ENCODE measurements at places on chromosomes 5 and 9. TPM values are rescaled to one million over a fixed set of nuclear protein-coding genes. Genes with fewer than 3 reads are reported as not detected.

Gene LCN12
- 0.20 TPM for total RNA-seq

Gene LCN1
- total RNA-seq: 0.20 TPM

Gene FAM13B
- 18.5 TPM for total RNA-seq

Gene GMCL2
- total RNA-seq: not detected

Gene FBP1
- total RNA-seq: not detected

Gene SLC6A19
- not detected for total RNA-seq

Gene PDCD1LG2
- total RNA-seq: 22.8 TPM

Gene IRX2
- 0.69 TPM for total RNA-seq

Measured in smooth muscle cell of the pulmonary artery (primary cell).